ENCODE measurements at places on chromosomes 12 and 14. TPM values are rescaled to one million over a fixed set of nuclear protein-coding genes. Genes with fewer than 3 reads are reported as not detected.

GALNT16 gene
- 3.6 TPM for total RNA-seq

RNASE1 gene
- 0.35 TPM for total RNA-seq

RPGRIP1 gene
- 0.37 TPM for total RNA-seq

KRT72 gene
- not detected for total RNA-seq

CCDC177 gene
- total RNA-seq, result not detected

CDCA3 gene
- total RNA-seq, result 83.5 TPM

KRT85 gene
- total RNA-seq, result not detected

ZDHHC17 gene
- total RNA-seq, result 15.0 TPM
